Heart right ventricle (tissue), 16 donors: ENCODE measurements at places on chromosomes 6 and 20. TPM values are rescaled to one million over a fixed set of nuclear protein-coding genes. Genes with fewer than 3 reads are reported as not detected.

DNA sequence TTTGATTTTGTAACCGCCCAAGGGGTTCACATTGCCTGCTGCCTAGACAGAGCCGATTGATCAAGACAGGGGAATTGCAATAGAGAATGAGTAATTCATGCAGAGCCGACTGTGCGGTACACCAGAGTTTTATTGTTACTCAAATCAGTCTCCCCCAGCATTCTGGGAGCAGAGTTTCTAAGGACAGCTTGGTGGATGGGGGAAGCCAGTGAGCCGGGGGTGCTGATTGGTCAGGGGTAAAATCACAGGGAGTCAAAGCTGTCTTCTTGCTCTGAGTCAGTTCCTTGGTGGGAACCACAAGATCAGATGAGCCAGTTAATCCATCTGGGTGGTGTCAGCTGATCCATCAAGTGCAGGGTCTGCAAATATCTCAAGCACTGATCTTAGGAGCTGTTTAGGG, 60.0 kb upstream of the EZR start:
- no peak for DNase-seq
- no peak overlapping the region for H3K27ac ChIP-seq
- H3K27me3 ChIP-seq, result no peaks in the 10 kb centered on the region
- H3K4me1 ChIP-seq, result no peaks in the 10 kb centered on the region
- no peak overlapping the region for H3K4me3 ChIP-seq

DNA sequence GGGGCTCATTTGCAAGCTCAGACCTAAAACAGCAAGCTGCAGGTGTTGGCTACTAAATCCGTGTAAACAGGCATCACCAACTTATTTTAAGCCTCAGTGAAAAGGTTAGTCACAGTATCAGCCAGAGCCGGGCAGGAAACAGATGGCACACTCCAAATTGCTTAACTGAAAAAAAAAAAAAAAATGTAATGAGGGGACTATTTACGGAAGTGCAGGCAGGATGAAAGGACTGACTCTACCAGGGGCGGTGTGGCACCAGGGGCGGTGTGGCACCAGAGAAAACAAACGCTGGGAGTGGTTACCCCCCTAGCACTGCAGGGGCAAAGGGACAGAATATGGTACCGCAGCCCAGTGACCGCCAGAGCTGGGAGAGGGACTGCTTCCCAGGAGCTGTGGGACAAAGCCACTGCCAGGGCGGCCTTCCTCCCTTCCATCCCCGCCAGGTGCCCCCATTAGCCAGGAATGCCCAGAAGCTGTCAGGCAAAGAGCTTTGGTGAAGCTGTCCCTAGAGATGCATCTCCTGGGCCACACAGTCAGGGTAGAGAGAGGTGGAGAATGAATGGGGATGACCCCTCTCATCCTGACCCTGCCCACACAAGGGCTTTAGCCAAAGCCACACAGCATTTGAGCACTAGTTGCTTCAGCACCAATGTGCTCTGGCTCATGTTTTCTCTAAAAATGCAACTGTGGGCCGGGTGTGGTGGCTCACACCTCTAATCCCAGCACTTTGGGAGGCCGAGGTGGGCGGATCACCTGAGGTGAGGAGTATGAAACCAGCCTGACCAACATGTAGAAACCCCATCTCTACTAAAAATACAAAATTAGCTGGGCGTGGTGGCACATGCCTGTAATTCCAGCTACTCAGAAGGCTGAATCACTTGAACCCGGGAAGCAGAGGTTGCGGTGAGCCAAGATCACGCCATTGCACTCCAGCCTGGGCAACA, 39.6 kb upstream of the GFOD1 start:
- no peaks in the 10 kb centered on the region for H3K36me3 ChIP-seq
- no peaks in the 10 kb centered on the region for H3K27me3 ChIP-seq
- peak overlapping the region; percentile 71 for H3K27ac ChIP-seq
- H3K4me1 ChIP-seq, result peaks cover 51% of the 10 kb centered on the region
- peak; percentile 31 for DNase-seq

- no peaks in the 10 kb centered on the region for H3K4me1 ChIP-seq
- no peak for DNase-seq
- H3K27ac ChIP-seq, result no peak overlapping the region
- no peak overlapping the region for H3K4me3 ChIP-seq
- no peaks in the 10 kb centered on the region for H3K36me3 ChIP-seq
Observed at GRCh38 chr6:159829526-159829925, 29.4 kb downstream of the PNLDC1 start.

- peaks cover 5% of the 10 kb centered on the region for H3K27me3 ChIP-seq
- no peaks in the 10 kb centered on the region for H3K36me3 ChIP-seq
- H3K4me3 ChIP-seq, result no peak overlapping the region
- no peak for DNase-seq
Observed at GRCh38 chr20:58585753-58586540, 65.1 kb upstream of the STX16 start.

GRCh38 chr20:44135417-44136204, 51.4 kb downstream of the JPH2 start:
- H3K4me1 ChIP-seq, result peaks cover 59% of the 10 kb centered on the region
- H3K27ac ChIP-seq, result peak overlapping the region; percentile 3
- DNase-seq, result no peak
- H3K27me3 ChIP-seq, result no peaks in the 10 kb centered on the region
- no peaks in the 10 kb centered on the region for H3K36me3 ChIP-seq
- no peak overlapping the region for H3K4me3 ChIP-seq

GRCh38 chr20:60102665-60103210, 144.5 kb downstream of the CDH26 start:
- DNase-seq, result no peak
- no peak overlapping the region for H3K27ac ChIP-seq
- no peaks in the 10 kb centered on the region for H3K4me1 ChIP-seq
- H3K4me3 ChIP-seq, result no peak overlapping the region
- H3K27me3 ChIP-seq, result no peaks in the 10 kb centered on the region
- H3K36me3 ChIP-seq, result no peaks in the 10 kb centered on the region

DNA sequence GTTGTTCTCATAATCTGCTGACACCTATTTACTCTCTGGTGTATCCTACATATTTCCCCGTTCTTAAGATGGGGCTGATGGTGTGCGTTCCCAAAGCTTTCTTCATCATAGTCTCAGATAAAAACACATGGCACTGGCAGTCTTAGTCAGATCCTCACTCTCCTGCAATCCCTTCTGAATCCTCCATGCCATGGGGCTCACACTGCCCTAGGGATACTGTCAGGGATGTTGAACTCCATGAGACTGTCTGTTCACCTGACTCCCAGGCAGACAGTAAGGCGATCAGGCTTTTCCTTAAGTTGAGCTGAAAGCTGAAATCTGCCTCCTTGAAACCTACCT, 76.0 kb downstream of the SLX4IP start:
- H3K4me3 ChIP-seq, result no peak overlapping the region
- peak overlapping the region; percentile 28 for H3K27ac ChIP-seq
- DNase-seq, result no peak

- peaks cover 97% of the 10 kb centered on the region for H3K36me3 ChIP-seq
- H3K27me3 ChIP-seq, result no peaks in the 10 kb centered on the region
- no peak overlapping the region for H3K27ac ChIP-seq
- H3K4me1 ChIP-seq, result no peaks in the 10 kb centered on the region
- no peak overlapping the region for H3K4me3 ChIP-seq
Observed at GRCh38 chr6:106659859-106660258, 30.5 kb downstream of the QRSL1 start.

GRCh38 chr6:126140015-126140414, 153.7 kb downstream of the TRMT11 start:
- H3K4me3 ChIP-seq, result no peak overlapping the region
- H3K27me3 ChIP-seq, result no peaks in the 10 kb centered on the region
- no peak overlapping the region for H3K27ac ChIP-seq
- H3K4me1 ChIP-seq, result no peaks in the 10 kb centered on the region
- DNase-seq, result no peak

DNA sequence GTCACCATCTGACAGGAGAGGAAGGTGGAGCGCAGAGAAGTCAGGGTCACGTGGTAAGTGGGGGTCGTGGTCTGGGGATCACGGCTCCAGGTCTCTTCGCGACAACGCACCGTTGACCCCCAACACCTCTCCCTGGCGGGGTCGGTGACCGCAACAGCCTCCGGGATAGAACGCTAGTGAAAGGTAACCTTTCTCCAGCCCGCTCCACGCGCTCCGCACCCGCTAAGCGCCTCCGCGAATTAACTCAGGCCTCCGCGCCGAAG, 600 bp upstream of the SYNJ2 start:
- H3K36me3 ChIP-seq, result no peaks in the 10 kb centered on the region
- no peaks in the 10 kb centered on the region for H3K27me3 ChIP-seq
- no peak for DNase-seq

- H3K27ac ChIP-seq, result no peak overlapping the region
- no peaks in the 10 kb centered on the region for H3K4me1 ChIP-seq
- no peaks in the 10 kb centered on the region for H3K36me3 ChIP-seq
- H3K27me3 ChIP-seq, result peaks cover 56% of the 10 kb centered on the region
- DNase-seq, result no peak
Observed at GRCh38 chr6:33815854-33816253, 12.1 kb upstream of the MLN start.

DNA sequence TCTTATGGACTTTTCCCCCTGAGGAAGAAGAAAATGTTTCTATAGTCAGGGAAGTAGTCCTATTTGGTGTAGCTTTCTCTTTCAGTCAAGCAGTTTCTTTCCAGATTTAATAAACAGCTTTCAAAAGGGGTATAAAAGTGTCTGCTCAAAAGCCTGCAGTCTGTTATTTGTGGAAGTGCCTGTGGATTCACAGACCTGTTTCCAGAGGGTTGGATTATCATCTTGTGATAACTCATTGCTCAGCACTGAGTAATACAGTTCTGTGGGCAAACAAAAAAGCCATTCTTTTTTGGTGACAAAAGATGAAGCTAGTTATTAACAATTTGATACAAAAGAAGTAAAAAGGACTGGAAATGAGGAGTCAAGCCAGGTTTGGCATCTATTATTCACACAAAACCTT, 358.2 kb upstream of the ID4 start:
- H3K27ac ChIP-seq, result no peak overlapping the region
- no peak for DNase-seq
- no peaks in the 10 kb centered on the region for H3K4me1 ChIP-seq

- H3K4me1 ChIP-seq, result peaks cover 2% of the 10 kb centered on the region
- H3K4me3 ChIP-seq, result peak overlapping the region; percentile 97
- H3K27ac ChIP-seq, result peak overlapping the region; percentile 98
- H3K27me3 ChIP-seq, result no peaks in the 10 kb centered on the region
Observed at GRCh38 chr6:2244261-2245102, 923 bp downstream of the GMDS start.

DNA sequence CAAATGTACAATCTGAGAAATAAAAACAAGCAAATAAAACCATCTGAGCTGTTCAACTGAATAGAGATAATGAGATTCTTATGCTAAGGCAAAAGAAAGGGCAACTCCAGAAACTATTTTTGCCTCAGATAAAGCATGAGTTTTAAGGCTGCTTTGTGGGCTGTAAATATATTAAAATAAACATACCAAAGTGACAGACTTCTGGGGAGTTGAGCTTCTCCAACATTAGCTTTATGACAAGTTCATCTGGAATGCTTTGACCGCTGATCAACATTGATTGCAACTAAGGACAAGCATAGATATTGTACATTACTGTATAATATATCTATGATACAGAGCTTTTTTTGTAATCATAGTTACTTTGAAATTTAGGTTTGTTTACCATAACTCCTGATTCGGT, 19.3 kb downstream of the AK9 start:
- H3K27me3 ChIP-seq, result no peaks in the 10 kb centered on the region
- no peak overlapping the region for H3K4me3 ChIP-seq
- H3K36me3 ChIP-seq, result peaks cover 20% of the 10 kb centered on the region
- no peaks in the 10 kb centered on the region for H3K4me1 ChIP-seq
- DNase-seq, result no peak
- no peak overlapping the region for H3K27ac ChIP-seq

DNA sequence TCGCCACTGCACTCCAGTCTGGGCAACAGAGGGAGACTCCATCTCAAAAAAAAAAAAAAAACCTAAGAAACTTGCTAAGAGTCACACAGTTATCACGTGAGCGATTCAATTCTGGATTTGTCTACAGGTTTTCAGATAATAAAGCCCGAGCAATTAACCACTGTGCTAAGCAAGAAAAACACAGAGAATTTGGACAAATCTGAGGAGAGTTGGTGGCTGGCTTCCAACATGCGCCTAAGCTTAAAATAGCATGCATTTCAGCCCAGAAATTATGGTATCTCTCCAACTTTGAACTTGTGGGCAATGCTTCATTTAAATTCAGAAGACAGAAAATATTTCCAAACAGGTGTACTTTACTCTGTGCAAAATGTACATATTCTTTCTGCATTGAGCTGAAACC, 232.9 kb downstream of the TSHZ2 start:
- H3K27ac ChIP-seq, result no peak overlapping the region
- DNase-seq, result no peak
- no peaks in the 10 kb centered on the region for H3K27me3 ChIP-seq
- H3K4me1 ChIP-seq, result no peaks in the 10 kb centered on the region
- no peaks in the 10 kb centered on the region for H3K36me3 ChIP-seq
- no peak overlapping the region for H3K4me3 ChIP-seq

DNA sequence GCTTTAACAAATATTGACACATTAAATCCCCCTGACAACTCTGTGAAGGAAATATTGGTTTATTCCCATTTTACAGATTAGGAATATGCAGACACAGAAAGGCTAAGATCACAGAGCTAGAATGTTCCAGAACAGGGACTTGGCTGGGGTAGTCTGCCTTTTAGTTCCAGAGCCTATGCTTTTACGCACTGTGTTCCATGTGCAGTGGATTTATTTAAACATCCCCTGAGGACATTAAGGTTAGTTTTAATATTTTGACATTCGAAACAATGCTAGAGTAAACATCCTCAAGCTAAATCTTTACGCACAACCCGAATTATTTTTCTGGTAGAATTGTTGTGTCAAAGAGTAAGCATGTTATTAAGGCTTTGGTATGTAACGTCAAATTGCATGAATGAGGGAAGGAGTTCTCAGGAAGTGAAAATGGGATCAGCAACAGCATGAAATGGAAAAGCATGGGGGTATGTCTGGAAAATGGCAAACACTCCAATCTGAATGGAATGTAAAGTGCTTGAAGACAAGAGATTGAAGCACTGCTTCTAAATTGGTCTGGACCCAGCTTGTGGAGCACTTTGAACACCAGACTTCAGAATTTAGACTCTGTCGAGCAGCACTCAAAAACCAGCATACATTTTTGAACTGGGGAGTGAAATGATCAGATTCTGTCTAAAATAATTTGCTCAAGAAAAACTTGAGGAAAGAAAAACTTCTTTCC, 429.9 kb downstream of the CD83 start:
- no peak for DNase-seq
- H3K27me3 ChIP-seq, result no peaks in the 10 kb centered on the region
- H3K36me3 ChIP-seq, result no peaks in the 10 kb centered on the region
- H3K4me1 ChIP-seq, result peaks cover 28% of the 10 kb centered on the region

GRCh38 chr6:37205997-37206340, 36.0 kb downstream of the PIM1 start:
- no peaks in the 10 kb centered on the region for H3K27me3 ChIP-seq
- H3K27ac ChIP-seq, result no peak overlapping the region
- no peak for DNase-seq
- H3K4me3 ChIP-seq, result no peak overlapping the region
- peaks cover 4% of the 10 kb centered on the region for H3K4me1 ChIP-seq
- no peaks in the 10 kb centered on the region for H3K36me3 ChIP-seq

PXDC1 gene
- 26.5 TPM for total RNA-seq

HLA-DRA gene
- total RNA-seq, result 110 TPM

MAP3K5 gene
- total RNA-seq, result 21.8 TPM

ASIP gene
- total RNA-seq, result 11.3 TPM

LIME1 gene
- total RNA-seq, result 1.8 TPM

IL17F gene
- total RNA-seq, result not detected

TRIM10 gene
- not detected for total RNA-seq

SOBP gene
- total RNA-seq, result 25.3 TPM

TCF21 gene
- total RNA-seq, result 1.6 TPM
